ENCODE measurements at places on chromosomes 3 and 15.
A peak's percentile ranks its signal among the peaks of the same experiment; 100 is the strongest.

GRCh38 chr3:168422843-168423242 lies 327.1 kb upstream of the GOLIM4 start:
- DNase-seq: no peak

DNA sequence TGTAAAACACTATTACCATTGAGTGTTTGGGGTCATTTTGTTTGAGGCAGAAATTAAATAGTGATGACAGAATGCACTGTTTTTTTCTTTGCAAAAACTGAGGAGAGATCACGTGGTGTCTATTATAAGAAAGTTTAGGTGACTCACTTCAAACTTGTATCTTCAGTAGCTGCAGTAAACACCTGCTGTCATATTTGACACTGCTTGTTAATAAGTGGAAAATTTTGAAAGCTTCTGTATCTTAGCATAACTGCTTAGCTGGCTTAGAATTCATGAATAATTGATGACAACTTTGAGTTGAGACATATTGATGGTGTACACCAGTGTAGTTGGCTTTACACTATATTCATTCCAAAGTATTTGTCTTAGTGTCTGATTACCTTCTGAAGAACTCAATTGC lies 29.7 kb upstream of the MDFIC2 start:
- no peak for DNase-seq

GRCh38 chr3:68972358-68972979 lies 40.1 kb upstream of the TAFA4 start:
- DNase-seq: no peak

GRCh38 chr3:72054976-72055375 lies 270.0 kb upstream of the PROK2 start:
- DNase-seq: no peak

DNA sequence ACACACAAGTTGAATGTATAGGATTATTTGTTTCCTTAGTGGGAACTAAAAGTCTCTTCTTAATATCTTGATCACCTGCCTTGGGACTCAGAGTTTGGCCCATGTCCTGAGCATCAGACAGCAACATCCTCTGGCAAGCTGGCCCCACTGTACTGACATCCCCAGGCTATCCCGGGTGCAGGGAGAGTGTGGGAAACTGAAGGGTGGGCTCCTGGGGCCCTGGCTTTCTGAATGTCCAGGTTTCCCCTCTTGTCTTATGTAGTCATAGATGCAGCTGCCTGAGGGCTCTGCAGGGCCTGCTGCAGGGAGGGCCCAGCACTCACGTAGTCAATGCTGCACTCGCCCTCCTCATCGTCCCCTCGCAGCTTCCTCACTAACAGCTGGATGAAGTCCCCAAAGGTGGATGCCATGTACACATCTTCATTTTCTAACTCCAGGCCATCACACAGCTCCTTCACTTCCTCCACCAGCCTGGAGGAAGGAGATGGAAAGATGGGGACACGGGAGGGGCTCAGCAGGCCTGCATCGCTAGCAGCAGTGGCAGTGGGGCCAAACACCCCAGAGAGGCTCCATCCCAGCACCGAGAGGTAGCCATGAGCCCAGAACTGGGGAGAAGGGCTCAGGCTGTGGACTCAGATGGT lies 42.8 kb downstream of the ALDH1L1 start:
- no peak for DNase-seq

DNA sequence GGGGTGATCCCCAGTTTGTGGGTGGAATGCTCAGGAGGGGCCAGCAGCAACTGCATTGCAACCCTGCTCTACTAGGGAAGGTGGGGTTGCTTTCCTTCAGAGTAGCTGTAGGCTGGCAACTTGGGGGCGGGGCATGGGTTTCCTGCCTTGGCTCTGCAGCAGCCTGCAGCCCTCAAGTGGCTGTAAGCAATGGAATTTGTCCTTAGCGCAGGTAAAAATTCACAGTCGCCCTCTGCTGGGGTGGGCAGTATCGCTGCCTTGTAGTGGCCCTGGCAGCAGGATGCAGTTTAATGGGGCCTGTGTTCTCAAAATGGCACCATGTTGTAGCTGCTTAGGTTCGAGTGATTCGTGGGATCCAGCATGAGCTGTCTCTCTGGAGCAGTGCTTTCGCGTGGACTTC lies 29.8 kb downstream of the STT3B start:
- peak; percentile 29 for DNase-seq

DNA sequence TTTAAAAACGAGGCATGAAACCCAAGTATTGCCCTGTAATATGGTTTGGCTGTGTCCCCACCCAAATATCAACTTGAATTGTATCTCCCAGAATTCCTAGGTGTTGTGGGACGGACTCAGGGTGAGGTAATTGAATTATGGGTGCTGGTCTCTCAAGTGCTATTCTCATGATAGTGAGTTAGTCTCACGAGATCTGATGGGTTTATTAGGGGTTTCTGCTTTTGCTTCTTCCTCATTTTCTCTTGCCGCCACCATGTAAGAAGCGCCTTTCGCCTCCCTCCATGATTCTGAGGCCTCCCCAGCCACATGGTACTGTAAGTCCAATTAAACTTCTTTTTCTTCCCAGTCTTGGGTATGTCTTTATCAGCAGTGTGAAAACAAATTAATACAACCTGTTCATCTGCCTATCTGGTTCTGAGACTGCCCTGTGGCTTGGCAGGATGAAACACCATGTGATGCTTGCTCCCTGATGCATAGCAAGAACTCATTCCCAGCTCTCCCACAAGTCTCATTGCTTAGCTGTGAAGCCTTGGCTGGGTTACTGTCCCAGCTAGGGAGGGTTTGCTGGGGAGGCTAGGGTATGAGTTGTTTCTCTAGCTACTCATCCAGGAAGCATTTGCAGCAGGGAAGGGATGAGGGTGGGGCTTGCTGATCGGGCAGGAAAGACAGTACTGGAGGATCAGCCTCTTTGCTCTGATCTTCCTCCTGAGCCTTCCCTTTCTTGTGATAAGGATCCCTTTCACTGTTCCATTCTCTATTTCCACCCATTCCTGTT lies 3.7 kb upstream of the SQOR start:
- no peak for DNase-seq

GRCh38 chr3:152557302-152557999 lies 277.5 kb upstream of the P2RY1 start:
- DNase-seq: no peak

DNA sequence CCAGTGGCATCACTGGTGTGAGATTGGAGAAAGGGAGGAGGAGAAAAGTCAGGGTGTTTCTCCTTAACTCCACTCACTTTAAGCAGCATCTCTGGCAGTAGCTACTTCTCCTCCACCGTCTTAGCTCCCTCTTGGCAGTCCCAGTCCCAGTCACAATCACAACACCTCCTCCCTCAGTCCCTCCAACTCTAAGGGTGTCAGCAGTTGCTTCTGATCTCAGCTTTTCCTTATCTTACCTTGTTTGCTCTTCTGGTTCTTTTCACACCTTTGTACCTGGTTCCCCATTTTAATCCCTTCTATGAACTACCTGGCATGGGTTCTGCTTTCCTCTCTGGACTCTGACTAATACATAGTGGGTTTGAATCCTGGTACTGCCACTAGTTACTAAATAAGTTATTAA lies 188.3 kb upstream of the CTDSPL start:
- DNase-seq: no peak

DNA sequence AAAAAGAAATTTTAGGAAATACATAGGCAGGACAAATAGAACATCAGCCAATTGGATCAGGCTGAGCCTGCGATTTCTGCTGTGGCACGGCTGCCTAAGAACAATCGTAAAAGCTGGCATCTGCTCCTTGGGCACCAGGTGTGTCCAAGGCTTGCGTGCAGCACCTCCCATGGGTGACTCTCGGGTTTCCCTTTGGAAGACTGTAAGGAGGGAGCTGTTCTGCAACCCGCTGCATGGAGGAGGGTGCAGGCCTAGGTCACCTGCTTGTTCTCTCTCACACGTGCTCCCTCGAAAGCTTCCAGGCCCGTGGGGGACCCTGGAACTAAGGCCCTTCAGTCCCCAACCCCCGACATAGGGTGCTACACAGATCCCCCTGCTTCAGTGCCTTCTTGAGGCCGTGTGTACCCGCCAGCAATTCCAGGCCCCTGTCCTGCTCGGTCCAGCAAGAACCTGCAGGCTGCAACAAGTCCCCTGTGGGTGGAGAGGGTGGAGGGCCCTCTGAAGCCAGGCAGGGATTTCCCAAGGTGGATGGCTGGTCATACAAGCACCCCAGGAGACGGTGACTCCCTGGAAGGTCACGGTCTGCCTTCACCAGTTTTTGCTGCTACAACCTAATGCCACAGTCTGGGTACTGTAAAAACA lies 3.4 kb downstream of the GP9 start:
- no peak for DNase-seq

DNA sequence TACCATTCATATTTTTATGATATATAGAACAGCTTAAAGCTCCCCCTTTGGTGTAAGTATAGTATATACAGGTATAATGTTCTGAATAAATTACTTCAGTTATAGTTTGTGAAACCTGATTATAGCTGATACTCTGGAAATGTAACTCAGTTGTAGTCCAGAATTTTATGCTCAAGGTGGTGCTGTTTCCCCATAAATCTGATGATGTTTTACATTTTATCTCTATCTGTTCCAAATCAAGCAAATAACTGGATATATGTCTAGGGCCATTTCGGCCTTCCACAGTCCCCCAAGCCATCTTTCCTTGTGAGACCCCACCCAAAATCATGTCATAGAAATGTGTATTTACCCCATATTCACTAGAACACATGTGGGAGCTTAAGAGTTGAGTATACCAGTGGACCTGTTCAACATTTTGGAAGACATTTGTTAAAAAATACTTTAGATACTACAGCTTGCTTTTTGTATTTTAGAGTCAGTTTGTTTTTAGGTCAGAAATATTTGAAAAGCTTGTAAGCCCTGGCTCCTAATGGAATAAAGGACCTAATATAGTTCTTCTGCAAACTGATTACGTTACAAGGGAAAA lies 107.1 kb downstream of the ATG7 start:
- peak; percentile 20 for DNase-seq

- DNase-seq: peak; percentile 56
Observed at GRCh38 chr3:45993421-45994027, 2.1 kb downstream of the FYCO1 start.

GRCh38 chr3:12229896-12230295 lies 59.0 kb upstream of the PPARG start:
- no peak for DNase-seq
